ENCODE measurements at places on chromosomes 11 and 22. TPM values are rescaled to one million over a fixed set of nuclear protein-coding genes. Genes with fewer than 3 reads are reported as not detected.

DNA sequence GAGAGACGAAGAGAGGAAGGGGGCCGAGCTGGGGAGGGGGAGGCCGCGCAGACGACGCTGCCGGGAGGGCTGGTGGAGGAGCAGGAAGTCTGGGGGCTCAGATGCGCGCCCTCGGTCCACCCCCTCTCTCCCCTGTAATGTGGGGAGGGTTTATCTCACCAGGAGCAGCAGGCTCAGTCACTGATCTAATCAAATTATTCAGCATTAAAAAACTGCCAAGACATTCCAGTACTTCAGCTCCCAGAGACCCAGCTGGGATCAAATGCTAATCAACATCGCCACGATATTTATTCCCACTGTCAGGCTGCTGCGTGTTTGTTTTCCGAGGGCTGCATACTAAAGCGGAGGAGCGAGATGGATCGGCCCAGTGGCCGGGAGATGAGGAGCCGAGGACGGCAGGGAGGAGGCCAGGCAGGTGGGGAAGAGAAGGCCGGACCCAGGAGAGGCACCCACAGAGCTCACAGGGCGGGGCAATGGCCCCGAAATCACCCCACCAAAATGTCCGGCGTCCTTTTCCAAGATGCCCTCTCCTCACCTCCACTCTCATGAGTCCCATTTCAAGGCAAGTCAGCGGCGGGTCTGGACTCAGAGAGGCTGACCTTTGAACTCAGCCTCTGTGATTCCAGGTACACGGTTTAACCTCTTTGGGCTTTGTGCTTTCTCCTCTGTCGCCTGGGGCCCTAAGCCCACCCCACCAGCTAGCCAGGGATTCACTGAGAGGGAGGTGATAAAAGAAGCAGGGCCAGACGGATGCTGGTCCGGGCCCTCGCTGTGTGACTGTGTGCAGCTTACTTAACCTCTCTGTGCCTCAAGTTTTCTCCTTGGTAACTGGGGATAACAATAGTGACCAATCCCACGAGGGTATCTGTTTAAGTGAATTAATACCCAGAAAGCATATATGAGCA is 502.1 kb downstream of the MN1 start:
- H3K36me3 ChIP-seq: no peaks in the 10 kb centered on the region
- peaks cover 49% of the 10 kb centered on the region for H3K27me3 ChIP-seq
- DNase-seq: no peak
- H3K4me1 ChIP-seq: peaks cover 5% of the 10 kb centered on the region

DNA sequence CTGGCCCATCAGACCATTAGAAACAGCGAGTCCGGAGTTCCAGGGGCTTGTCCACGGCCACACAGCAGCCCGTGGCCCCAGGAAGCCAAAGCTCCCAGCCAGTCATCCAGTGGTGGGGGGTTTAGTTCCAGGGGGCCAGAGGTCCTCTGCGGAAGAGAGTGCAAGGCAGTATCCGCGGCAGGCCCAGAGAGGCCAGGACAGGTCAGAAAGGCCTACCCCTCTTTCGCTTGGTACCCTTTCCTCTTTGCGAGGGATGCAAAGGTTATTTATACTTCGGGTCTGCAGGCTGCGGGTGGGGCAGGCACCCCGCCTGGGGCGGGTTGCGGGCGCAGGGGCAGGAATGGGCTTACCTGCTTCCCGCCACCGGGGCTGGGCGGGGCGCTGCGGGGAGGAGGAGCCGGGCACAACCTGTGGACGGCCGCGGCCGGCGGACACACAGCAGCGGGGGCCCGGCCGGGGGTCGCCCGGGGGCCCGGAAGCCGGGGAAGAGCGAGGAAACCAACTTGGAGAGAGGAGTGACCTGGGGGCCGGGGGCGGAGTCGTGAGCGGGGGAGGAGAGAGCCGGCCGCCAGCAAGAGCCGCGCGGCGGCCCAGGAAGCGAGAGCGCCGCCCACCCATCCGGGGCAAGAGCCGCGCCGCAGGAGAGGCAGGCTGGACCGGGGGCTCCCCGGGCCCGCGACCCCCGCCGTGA is at the start of gene SH3BP1:
SH3BP1 (plus strand) TSS at position 600 of the 691 bp plus-strand sequence. CDS start 119 bp downstream, outside the sequence.
- peaks cover 77% of the 10 kb centered on the region for H3K4me1 ChIP-seq
- DNase-seq: no peak

DNA sequence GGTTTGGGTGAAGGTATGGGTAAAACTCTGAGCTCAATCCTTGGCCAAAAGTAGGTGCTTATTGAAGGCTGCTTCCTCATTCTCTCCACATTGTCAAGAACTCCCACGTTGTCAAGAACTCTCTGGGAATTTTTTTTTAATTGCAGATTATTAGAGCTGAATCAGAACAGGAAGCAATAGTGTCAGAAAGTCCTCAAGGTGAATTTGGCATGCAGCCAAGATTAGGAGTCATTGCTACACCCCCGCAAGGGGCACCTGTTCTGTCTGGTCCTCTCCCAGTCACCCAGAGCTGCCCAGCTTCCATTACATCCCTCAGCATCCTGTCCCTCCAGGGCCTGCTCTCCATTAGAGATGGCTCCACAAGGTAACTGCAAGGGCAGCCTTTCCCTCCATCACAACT is 996.5 kb downstream of the OPCML start:
- no peak overlapping the region for H3K27ac ChIP-seq
- no peaks in the 10 kb centered on the region for H3K27me3 ChIP-seq
- no peaks in the 10 kb centered on the region for H3K36me3 ChIP-seq
- H3K4me3 ChIP-seq: no peak overlapping the region
- no peaks in the 10 kb centered on the region for H3K4me1 ChIP-seq

ACRV1 gene
- not detected for total RNA-seq

GRCh38 chr11:132941024-132941646 is 591.2 kb downstream of the OPCML start:
- peaks cover 15% of the 10 kb centered on the region for H3K4me1 ChIP-seq
- no peaks in the 10 kb centered on the region for H3K36me3 ChIP-seq
- no peak overlapping the region for H3K27ac ChIP-seq
- DNase-seq: no peak
- no peak overlapping the region for H3K4me3 ChIP-seq

MUC15 gene
- 36.1 TPM for total RNA-seq

- DNase-seq: no peak
- no peak overlapping the region for H3K27ac ChIP-seq
- H3K36me3 ChIP-seq: no peaks in the 10 kb centered on the region
Measured at GRCh38 chr22:27531782-27532530, 269.6 kb downstream of the MN1 start.

DNA sequence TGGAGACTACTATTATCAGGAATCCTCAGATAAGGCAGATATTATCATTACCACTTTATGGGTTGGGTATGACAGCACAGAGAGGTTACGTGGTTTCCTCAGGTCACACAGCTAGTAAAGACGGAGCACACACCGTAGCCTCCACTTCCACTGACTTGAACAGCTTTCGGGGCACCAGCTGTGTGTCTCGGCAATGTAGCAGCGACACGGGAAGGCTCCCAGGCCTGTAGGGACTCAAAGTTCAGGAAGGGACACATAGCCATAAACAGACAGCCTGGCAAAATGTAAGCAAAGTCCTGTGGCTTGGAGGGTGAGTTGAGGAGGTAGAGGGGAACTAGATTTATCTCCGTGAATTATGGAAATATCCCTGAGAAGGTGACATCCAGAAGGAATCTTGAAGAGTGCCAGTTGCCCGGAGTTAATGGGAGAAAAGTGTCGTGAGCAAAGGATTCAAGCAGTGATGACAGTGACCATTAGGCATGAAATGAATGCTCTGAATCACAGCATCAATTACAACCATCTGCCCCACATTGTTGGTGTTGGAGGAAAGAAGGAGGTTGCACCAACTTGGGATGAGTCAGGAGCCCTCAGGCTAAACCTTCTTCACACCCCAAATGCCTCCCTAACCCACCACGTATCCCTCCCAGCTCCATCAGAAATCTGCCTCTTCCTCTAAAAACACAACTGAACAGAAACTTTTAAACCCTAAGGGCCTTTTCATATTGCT is 106.7 kb upstream of the ASPHD2 start:
- H3K36me3 ChIP-seq: no peaks in the 10 kb centered on the region
- no peak overlapping the region for H3K4me3 ChIP-seq
- H3K4me1 ChIP-seq: no peaks in the 10 kb centered on the region
- DNase-seq: no peak

DNA sequence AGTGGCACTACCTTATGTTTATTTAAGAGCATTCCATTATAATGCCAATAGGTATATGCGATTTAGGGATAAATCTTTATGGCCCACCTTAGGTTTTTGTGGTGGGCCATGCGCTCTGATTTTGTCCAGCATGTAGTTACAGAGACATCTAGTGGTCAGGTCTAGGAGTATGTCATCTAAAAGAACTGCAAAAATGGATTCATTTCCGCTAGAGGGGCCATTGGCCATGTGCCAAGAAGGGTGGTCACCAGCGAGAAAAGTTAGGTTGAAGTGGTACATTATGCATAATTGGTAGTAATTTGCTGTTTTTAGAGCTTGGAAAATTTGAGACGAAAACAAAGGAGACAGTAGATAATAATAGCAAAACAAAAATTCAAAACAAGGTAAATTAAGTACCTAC is 27.7 kb downstream of the LRRC4C start:
- H3K4me3 ChIP-seq: no peak overlapping the region
- H3K27ac ChIP-seq: no peak overlapping the region
- no peaks in the 10 kb centered on the region for H3K36me3 ChIP-seq
- no peaks in the 10 kb centered on the region for H3K27me3 ChIP-seq
- H3K4me1 ChIP-seq: no peaks in the 10 kb centered on the region

DNA sequence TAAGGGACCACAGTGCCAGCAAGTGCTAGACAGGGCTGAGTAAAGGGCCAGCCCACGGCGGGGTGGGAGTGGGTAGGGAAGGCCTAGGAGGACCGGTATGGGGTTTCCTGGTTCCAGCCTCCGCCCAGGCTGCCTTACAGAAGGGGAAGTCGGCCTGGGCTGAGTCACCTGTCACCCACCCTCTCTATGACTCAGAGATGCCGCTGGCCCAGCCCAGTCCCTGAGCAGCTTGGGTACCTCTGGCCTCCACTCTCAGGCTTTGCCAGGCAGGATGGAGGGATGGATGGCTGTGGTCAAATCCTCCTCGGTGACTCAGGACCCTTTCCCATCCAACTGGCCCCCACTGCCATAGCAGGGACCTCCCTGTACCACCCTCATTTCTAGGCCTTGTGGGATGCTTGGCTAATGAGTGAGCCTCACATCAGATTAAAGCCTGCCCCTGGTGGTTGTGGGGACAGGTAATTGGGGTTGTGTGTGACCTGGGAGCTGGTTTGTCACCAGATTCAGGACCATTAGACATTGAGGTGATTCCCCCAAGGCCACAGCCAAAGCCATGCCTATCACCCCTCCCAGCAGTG is 13.9 kb downstream of the SLC35E4 start:
- peaks cover 7% of the 10 kb centered on the region for H3K4me1 ChIP-seq
- no peak overlapping the region for H3K4me3 ChIP-seq
- no peaks in the 10 kb centered on the region for H3K27me3 ChIP-seq
- DNase-seq: peak; percentile 71

DNA sequence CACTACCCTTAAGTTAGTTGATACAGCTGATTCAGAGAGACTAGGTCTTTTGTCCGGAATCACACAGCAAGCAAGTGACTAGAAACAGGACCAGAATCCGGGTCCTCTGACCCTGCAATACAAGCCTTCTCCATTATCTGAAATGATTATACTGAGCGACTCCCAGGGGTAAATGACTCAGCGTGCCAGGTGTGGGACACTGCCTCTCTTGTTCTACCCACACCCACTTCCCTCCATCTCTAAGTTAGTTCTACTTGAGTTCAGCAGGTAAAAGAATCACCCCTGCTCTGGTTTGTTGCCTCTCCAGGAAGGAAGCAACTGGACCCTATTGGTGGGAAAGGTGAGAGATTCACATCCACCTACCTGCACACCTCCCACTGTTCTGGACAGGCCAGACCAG is 156.9 kb downstream of the DBX1 start:
- no peak overlapping the region for H3K27ac ChIP-seq
- no peak overlapping the region for H3K4me3 ChIP-seq
- no peaks in the 10 kb centered on the region for H3K27me3 ChIP-seq
- no peaks in the 10 kb centered on the region for H3K36me3 ChIP-seq
- DNase-seq: no peak
- H3K4me1 ChIP-seq: no peaks in the 10 kb centered on the region

GRCh38 chr22:17841836-17842235 is 67.6 kb upstream of the BID start:
- H3K27me3 ChIP-seq: no peaks in the 10 kb centered on the region
- peaks cover 34% of the 10 kb centered on the region for H3K36me3 ChIP-seq
- H3K4me3 ChIP-seq: no peak overlapping the region
- no peak overlapping the region for H3K27ac ChIP-seq
- H3K4me1 ChIP-seq: peaks cover 31% of the 10 kb centered on the region

DNA sequence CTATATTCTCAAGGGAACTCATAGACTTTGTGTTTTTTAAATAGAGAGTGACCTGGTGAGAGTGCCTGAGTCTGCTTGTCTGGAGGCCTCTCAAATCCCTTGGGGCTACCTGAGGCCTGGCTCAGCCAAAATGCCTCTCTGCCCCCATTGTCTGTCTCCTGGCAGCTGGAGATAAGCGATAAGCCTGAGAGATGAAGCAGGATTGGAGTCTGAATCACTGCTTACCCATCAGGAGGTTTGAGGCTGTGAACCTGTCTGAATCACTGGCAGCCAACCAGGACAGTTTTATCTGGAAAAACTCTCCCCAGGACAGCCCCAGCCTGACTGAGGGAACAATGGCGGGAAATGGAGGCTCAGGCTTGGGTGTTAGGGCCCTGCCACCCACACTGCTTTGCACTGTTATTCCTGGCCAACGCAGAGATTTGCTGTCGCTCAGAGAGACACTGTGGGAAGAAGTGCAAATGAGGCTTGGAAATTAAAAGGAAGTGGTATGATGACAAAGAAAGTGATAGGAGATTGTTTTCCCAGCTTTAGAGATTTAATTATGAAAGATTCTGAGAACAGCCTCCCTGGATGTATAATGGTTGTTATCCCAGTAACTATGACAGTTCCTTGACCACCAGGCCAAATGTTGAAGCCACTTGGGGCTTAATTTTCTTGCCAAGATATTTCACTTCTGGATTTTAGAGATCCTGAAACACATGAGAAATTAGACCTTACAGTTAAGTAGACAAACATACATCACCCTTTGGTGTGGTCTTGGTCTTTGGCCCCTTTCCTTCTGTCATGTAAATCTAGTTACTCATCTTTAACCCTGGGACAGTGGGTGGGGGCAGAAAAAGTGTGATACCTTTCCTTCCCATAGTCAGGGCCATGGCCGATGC is 102.1 kb downstream of the RASSF10 start:
- no peaks in the 10 kb centered on the region for H3K36me3 ChIP-seq
- DNase-seq: no peak
- no peak overlapping the region for H3K4me3 ChIP-seq

- H3K4me1 ChIP-seq: no peaks in the 10 kb centered on the region
- H3K36me3 ChIP-seq: no peaks in the 10 kb centered on the region
- no peak overlapping the region for H3K27ac ChIP-seq
- DNase-seq: no peak
- no peaks in the 10 kb centered on the region for H3K27me3 ChIP-seq
Measured at GRCh38 chr11:118105657-118106305, 19.0 kb upstream of the SMIM35 start.

SIRT3 gene
- 10.9 TPM for total RNA-seq

GRCh38 chr11:76156971-76157427 is 49.3 kb downstream of the WNT11 start:
- no peak overlapping the region for H3K4me3 ChIP-seq
- no peak overlapping the region for H3K27ac ChIP-seq

CBLIF gene
- total RNA-seq: not detected

NOX4 gene
- 1.4 TPM for total RNA-seq

All from suprapubic skin (tissue), 4 donors.